ENCODE measurements at places on chromosomes 12 and 14. TPM values are rescaled to one million over a fixed set of nuclear protein-coding genes. Genes with fewer than 3 reads are reported as not detected.

Gene KRT6C
- total RNA-seq = not detected

Gene ANKS1B
- total RNA-seq = 0.41 TPM

Gene NINJ2
- total RNA-seq = 3.5 TPM

Gene NRL
- 3.0 TPM for total RNA-seq

Gene ADSS1
- total RNA-seq = 0.51 TPM

Gene HOXC13
- total RNA-seq = not detected

Gene GALNT8
- 0.14 TPM for total RNA-seq

Gene GNB3
- total RNA-seq = 0.45 TPM

Gene ITGB7
- total RNA-seq = 487 TPM

Gene HAL
- total RNA-seq = 0.33 TPM

Gene NDRG2
- 10.9 TPM for total RNA-seq

Gene ARMH4
- total RNA-seq = not detected

Gene EID3
- total RNA-seq = 5.8 TPM

Gene TAS2R10
- total RNA-seq = 0.36 TPM

Gene C12orf57
- 239 TPM for total RNA-seq

Gene KSR2
- not detected for total RNA-seq

Gene ABCD4
- total RNA-seq = 54.8 TPM

Gene PLEKHH1
- total RNA-seq = 0.53 TPM

Gene SLCO1B1
- not detected for total RNA-seq

Gene SLC7A7
- 0.70 TPM for total RNA-seq

Gene NPFF
- not detected for total RNA-seq

Gene HIF1A
- total RNA-seq = 145 TPM

Gene TMTC1
- total RNA-seq = not detected

Gene SMOC1
- total RNA-seq = not detected

Gene SIX4
- total RNA-seq = not detected

Gene RFX4
- total RNA-seq = not detected

Gene ITGA7
- 2.6 TPM for total RNA-seq

Gene ZNF891
- 3.4 TPM for total RNA-seq

Gene IL22
- total RNA-seq = not detected

Gene ANO2
- not detected for total RNA-seq

Gene KLRF2
- not detected for total RNA-seq

Gene TBX3
- total RNA-seq = not detected

Gene OR4E2
- not detected for total RNA-seq

Gene SERPINA12
- total RNA-seq = not detected

Gene AHNAK2
- total RNA-seq = 0.07 TPM

Gene SOCS2
- total RNA-seq = 132 TPM

Gene FOXN4
- not detected for total RNA-seq

Gene EFS
- total RNA-seq = not detected

Gene TPPP2
- total RNA-seq = not detected

Gene OTUB2
- 2.4 TPM for total RNA-seq

Gene TNFAIP2
- total RNA-seq = 0.48 TPM

Gene CNTN1
- not detected for total RNA-seq

Gene GCN1
- 90.8 TPM for total RNA-seq

Gene TSPAN19
- total RNA-seq = not detected

Gene IL26
- not detected for total RNA-seq

All from activated naive CD4-positive, alpha-beta T cell treated with anti-CD3 and anti-CD28 coated beads, Interleukin-2, amount 10 ng/mL, durations not matched to agents 5 hours and 36 hours (primary cell).